Fibroblast of lung (primary cell): ENCODE measurements at places on chromosomes 6 and 20.
A peak's percentile ranks its signal among the peaks of the same experiment; 100 is the strongest.

- DNase-seq, result no peak
Observed at GRCh38 chr6:91659891-91660290, 1073.0 kb upstream of the MAP3K7 start.

- no peak for DNase-seq
Observed at GRCh38 chr6:86203044-86203443, 560.4 kb upstream of the SYNCRIP start.

DNA sequence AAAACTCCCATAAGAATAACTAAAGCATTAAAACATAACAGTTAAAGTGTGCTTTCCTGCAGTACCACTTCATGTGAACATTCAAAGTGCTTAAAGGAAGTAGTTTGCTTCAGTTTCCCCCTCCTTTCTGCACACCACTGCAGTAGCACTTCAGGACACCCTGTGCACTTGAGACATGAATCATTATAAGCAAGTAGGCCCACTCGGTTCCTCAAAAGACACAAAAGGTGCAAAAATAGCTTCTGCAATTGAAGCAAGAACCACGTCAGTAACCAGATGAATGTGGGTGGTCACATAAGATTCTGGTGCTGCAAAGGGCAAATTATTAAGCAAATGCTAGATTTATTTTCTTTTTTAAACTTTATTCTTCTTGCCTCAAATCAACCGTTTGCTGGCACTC is 160.6 kb downstream of the HIVEP2 start:
- DNase-seq, result no peak

- peak; percentile 52 for DNase-seq
Observed at GRCh38 chr6:41578217-41579087, 32.3 kb downstream of the FOXP4 start.

DNA sequence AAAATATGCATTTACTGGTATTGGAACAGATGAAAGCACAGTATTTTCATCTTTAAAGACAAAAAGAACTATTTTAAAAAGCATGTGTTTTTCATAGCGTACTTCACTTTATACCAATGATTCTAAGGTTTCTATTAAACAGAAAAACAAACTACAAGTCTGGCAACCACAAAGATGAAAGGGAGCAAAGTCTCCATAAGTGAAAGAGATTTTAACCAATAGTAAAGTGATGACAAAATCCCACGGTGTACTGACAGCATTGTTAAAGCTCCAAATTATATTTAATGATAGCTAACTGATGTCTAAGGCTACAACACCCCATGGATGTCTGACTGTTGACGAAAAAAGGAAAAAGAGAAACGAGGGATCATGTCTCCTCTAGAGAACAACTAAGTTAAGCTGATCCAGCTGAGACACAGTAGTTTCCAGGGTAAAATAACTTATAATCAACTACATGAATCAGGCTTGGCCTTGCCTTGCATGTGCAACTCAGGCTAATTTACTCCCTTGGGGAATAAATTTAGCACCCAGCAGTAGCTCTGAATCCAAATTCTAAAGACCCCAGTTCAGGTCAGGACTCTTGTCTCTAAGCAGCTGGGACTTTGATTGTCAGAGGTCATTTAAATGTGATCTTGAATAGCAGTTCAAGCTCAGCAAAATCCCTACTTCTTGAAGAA is 56.0 kb upstream of the TAB2 start:
- no peak for DNase-seq

- no peak for DNase-seq
Observed at GRCh38 chr6:136084403-136084802, 165.7 kb downstream of the MTFR2 start.

GRCh38 chr6:44094403-44095242 is 32.6 kb downstream of the MRPL14 start:
- no peak for DNase-seq

- no peak for DNase-seq
Observed at GRCh38 chr6:55180258-55180657, 5.9 kb downstream of the HCRTR2 start.
